ENCODE measurements at places on chromosomes 2 and 18.

- DNase-seq, result no peak
These were observed 54.9 kb upstream of the CDCA7 start for GRCh38 chr2:173299764-173300163.

DNA sequence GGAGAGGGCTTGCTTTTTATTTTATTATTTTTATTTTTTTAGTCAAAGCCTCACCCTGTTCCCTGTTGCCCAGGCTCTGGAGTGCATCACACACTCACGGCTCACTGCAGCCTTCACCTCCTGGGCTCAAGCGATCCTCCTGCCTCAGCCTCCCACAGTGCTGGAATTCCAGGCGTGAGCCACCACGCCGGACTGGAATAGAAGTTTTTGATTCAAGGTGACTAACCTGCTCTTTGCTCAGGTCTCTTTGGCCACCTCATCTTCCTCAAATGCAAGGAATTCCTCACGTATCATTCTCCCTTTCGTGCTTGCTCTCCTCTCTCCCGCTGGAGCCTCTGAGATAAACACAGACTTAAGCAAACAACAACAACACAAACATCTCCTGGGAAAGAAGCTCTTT lies 636.8 kb downstream of the ADCYAP1 start:
- DNase-seq, result no peak

DNA sequence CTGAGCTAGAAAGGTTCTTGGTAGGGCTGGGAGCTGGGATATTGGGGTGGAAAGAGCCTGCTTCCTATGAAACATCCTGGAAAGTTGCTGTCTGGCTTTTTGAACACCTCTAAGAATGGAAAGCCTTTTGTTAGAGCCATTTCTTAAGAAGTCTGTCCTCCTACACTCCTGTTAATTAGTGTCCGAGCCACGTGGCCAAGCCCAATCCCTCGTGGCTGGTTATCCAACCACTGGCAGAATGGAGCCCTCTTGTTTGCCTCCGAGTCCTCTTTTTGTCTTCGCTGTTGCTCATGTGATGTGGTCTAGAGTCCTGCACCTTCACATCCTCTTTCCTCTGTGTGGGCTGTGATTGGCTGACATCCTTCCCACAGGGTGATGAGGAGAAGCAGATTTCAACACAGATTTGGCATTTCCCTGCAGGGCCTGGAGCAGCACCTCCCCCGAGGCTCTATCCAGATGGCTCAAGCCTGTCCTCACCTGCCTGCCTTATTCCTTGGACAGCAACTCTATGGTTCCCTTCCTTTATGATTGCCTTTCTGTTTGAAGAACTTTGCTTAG lies 8.2 kb upstream of the TOGARAM2 start:
- no peak for DNase-seq

DNA sequence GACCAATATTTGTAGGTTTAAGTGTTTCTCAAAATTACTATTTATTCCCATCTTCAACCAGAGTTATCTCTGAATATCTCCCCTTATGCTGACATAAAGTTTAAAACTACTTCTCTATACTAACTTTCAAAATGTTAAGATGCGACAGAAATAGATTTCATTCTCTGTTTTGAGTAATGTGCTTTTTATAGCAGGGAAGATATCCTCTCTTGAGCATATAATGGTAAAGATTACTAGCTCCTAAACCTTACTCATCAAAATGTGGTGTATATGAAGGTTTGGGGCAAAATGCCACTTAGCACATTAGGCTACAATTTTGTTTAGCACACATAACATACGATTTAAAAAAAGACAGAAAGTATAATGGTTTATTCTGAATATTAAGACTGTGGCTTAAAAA lies 54.4 kb downstream of the CWC22 start:
- DNase-seq, result no peak

DNA sequence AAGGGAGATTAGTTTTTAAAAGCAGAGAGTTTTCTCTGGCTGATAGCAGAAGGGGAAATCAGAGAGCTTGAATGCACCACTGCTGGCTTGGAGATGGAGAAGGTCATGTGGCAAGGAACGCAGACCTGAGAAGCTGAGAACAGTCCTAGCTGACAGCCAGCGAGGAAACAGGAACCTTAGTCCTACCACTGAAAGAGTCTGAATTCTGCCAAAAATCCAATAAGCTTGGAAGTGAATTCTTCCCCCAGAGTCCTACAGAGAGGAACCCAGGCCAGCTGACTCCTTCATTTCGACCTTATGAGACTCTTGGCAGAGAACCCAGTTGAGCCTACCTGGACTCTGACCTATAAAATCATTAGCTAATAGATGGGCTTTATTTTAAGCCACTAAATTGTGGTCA lies 371.9 kb upstream of the TNP1 start:
- DNase-seq, result no peak

DNA sequence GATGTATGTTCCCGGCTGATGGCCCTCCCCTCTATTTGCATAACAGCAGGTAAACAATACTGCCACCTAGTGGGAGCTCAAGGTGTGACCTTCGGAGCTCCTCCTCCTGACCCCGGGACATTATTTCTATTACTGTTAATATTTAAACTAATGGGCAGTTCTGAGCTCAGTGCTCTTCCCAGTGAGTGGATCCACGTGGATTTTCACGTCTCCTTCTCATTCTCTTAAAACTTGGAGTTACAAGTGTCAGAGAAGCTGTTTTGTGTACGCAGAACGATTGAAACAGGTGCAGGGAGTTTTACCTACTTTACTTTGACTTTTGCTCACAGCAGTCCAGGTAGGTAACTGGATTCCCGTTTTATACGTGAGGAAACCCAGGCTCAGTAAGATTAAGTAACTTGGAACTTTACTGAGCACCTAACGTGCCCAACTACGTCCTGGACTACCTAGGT lies 127.3 kb downstream of the PRKCE start:
- peak; percentile 15 for DNase-seq

GRCh38 chr2:177078416-177078815 lies 134.2 kb upstream of the HNRNPA3 start:
- no peak for DNase-seq

- no peak for DNase-seq
These were observed 3.8 kb downstream of the EPHA4 start for GRCh38 chr2:221568299-221568698.

DNA sequence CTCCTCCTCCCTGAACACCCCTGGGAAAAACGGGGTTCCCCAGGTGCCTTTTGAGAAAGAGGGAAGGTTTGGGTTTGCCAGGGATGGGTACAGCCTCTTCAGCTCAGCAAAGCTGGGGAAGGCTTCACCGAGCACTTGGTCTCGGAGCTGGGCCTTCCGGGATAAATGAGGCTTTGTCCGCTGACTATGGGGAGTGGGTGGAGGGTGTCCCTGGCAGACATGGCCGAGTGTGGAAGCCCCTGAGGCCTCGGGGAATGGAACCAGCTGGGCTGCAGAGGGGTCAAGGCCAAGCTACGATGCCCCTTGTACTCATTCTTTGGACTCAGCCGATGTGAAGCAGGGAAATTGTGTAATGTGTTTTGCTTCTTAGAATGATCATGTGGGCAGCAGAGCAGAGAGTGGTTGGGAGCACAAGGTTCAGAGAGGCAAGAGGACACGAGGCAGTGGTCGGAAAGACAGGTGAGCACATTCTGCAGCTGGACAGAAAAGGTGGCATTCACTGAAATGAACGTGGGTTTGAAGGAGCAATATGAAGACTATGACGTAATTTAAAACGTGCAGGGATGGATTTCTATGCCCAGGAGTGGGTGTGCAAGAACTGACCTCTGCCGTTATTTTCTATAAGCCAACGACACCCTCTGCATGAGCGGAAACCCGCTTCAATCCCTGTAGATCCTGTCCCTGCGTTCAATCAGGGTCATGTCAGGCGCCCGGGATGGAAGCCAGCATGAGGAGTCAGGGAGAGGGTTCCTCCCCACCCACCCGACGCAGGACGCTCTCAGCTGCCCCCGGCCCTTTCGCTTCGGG lies 142.6 kb downstream of the PXDN start:
- no peak for DNase-seq

- DNase-seq, result no peak
These were observed 65.3 kb upstream of the EPB41L5 start for GRCh38 chr2:119947535-119947934.

DNA sequence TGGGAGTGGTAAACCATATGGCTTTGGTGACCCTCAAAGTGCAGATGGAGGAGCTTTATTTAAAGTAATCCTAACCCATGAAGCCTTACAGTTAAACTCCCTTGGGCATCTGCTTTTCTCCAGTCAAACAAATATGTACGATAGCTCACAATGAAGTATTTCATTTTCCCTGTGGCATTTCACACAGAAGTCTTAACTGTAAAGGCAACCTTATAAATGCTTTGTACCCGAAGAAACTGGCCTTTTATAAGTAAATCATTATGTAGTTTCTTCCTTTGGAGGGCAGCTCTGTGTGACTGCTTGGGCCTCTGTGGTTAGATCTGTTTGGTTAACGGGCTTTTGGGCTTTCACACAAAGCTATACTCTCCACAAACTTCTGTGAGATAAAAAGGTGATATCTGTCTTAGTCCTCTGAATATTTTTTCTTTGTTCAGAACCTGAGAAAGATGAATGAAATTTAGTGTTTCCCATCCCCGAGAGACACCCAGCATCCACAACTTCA lies 46.6 kb downstream of the SCN1A start:
- DNase-seq, result no peak

- DNase-seq, result no peak
These were observed 232.3 kb upstream of the KCNJ3 start for GRCh38 chr2:154466226-154466625.

DNA sequence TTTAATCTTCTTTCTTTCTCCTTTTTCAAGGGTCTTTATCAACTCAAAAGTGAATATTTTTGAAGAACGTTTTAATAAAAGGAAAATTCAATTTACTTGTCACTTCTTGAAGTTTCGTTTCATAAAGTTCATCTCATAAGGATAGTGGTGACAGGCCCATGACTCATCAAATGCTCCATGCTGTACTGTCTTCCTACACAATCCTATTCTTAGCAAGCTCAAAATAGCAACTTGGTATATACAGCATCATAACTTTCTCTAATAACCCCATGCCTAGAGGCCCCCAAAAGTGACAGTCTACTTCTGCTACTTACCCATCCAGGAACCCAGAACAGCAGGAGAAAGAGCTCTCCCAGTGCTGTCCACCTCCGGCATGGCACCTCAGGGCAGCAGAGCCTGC lies 7.7 kb downstream of the FBXO15 start:
- no peak for DNase-seq

GRCh38 chr2:184053326-184053725 lies 545.0 kb upstream of the ZNF804A start:
- DNase-seq, result no peak

- DNase-seq, result no peak
These were observed 21.0 kb upstream of the CTLA4 start for GRCh38 chr2:203846490-203847105.

GRCh38 chr2:60386436-60386835 lies 167.0 kb downstream of the BCL11A start:
- no peak for DNase-seq

GRCh38 chr2:166831930-166832329 lies 56.4 kb upstream of the XIRP2 start:
- DNase-seq, result no peak

GRCh38 chr18:9174302-9174701 lies 37.7 kb downstream of the ANKRD12 start:
- no peak for DNase-seq

Data from stimulated activated CD4-positive, alpha-beta T cell treated with anti-CD3 and anti-CD28 coated beads, TNF-alpha, amount 100 ng/mL, for 1 hour (primary cell).